CD4-positive, alpha-beta T cell treated with Interleukin-10 for 1 hour (primary cell): ENCODE measurements at places on chromosomes 2 and 18.

- peak; percentile 65 for DNase-seq
Measured at GRCh38 chr2:176140513-176141317, 10.6 kb upstream of the HOXD4 start.

- DNase-seq, result no peak
Measured at GRCh38 chr2:141029428-141030078, 1101.3 kb downstream of the LRP1B start.

GRCh38 chr2:239461291-239462190 is 60.7 kb upstream of the HDAC4 start:
- no peak for DNase-seq

DNA sequence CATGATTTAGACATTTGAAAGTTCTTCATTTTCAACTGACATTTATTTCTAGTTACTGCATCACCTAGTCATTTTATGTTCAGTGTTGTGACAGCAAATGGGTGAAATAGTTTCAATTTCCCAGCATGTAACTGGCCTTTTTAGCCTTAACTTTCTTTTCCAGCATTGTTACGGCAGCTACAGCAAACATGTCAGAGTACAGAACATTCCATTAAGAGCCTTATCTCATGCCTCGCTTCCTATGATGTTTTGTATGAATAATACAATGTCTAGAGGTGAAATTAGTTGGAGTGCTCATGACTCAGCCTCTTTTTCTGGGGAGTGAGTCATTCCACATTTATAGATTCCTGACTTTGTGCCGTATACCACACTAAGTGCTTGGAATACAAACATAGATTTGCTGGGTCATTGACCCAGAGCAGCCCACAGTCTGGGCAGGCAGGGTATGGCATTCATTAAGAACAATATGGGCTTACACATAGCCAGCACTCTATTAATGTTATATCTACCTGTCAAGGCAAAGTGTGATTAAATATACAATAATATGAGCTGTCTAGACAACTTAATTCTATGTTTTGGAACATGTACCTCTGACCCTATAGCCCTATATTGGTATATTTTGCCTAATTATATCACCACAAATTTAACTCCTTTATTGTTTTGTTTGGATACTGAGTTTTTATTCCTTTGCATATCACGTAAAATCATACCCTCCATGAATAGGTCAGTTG is 72.2 kb downstream of the MAP2 start:
- DNase-seq, result no peak

GRCh38 chr2:213002383-213002782 is 149.0 kb downstream of the IKZF2 start:
- no peak for DNase-seq

GRCh38 chr18:67845035-67845434 is 328.5 kb upstream of the DSEL start:
- DNase-seq, result no peak

DNA sequence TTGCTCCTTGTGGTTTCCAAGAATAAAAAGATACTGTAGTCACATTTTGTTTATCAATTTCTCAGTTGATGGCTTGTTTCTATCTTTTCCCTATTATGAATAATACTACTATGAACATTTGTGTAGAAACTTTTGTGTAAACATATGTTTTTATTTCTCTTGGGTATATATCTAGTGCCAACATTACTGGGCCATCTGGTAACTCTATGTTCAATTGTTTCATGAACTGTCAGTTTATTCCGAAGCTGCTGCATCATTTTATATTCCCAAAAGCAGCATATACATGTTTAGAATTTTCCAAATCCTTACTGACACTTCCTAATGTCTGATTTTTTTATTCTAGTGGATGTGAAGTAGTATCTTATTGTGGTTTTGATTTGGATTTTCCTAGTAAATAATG is 737.6 kb upstream of the TMEFF2 start:
- no peak for DNase-seq

DNA sequence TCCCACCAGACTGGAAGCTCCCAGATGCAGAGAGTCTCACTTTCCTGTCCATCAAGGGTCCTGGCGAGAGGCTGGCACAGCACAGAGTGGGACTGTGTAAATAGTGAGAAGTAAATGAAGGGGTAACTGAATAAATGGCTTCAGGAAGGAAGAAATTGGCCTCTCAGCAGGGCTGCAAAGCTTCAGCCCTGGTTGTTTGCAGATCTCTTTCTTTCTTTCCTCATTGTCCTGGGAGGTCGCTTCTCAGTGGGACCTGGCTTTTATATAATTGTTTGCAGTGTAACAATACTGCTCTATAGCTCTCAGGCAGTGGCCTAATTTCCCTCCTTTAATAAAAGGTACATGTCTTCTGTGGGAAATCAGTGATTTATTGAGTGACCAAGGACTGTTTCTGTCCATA is 74.9 kb upstream of the GPR45 start:
- DNase-seq, result no peak

- no peak for DNase-seq
Measured at GRCh38 chr18:28125051-28125450, 51.9 kb downstream of the CDH2 start.

GRCh38 chr18:23229472-23229871 is 94.2 kb downstream of the CABLES1 start:
- DNase-seq, result no peak
